Cardiac fibroblast (primary cell): ENCODE measurements at places on chromosomes 3 and 15.

DNA sequence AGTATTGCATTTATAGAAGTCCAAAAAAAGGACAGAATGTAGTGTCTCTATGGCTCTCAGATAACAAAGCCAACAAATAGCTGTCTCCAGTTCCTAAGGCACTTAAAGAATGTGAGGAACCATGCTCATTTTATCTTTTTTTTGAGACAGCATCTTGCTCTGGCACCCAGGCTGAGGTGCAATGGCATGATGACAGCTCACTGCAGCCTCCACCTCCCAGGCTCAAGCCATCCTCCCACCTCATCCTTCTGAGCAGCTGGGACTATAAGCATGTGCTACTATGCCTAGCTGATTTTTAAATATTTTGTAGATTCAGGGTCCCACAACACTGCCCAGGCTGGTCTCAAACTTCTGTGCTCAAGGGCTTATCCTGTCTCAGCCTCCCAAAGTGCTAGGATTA lies 16.1 kb downstream of the ISY1 start:
- DNase-seq, result no peak

DNA sequence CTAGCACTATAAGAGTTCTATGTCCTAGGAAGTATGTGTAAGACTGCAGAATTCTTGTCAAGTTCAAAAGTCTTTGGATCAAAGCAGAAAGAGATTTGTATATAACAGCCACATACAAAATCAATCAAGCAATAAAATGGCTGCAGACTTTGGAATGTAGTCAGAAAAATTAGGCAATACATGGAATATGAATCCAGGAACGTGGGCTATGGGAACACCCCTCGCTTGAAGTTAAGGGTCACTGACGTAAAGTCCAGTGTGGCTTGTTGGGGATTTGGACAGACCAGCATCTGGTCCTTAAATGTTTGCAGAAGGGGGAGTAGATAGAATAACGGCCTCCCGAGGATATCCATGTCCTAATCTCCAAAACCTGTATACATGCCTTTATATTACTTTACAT lies 178.6 kb downstream of the ADAMTS9 start:
- DNase-seq, result no peak

DNA sequence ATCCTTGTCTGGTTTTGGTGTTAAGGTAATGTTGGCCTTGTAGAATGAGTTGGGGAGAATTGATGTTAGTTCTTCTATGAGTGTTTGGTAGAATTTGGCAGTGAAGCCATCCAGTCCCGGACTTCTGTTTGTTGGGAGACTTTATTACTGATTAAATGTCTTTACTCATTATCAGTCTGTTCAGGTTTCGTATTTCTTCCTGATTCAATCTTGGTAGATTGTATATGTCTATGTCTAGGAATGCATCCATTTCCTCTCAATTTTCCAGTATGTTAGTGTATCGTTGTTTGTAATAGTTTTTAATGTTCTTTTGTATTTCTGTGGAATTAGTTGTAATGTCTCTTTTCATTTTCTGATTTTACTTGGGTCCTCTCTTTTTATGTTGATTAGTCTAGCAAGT lies 39.4 kb downstream of the NCK1 start:
- DNase-seq, result no peak

DNA sequence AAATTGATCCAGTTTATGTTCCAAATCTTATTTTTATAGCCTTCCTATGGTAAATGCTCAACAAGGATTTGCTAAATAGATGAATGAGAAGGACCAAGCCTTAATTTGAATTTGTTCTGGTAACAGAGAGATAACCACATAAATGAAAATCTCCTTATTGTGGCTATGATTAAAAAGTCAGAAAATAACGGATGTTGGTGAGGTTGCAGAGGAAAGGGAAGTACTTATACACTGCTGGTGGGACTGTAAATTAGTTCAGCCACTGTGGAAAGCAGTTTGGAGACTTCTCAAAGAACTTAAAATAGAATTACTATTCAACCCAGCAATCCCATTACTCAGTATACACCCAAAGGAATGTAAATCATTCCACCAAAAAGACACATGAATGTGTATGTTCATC lies 26.2 kb downstream of the AAGAB start:
- DNase-seq, result no peak

DNA sequence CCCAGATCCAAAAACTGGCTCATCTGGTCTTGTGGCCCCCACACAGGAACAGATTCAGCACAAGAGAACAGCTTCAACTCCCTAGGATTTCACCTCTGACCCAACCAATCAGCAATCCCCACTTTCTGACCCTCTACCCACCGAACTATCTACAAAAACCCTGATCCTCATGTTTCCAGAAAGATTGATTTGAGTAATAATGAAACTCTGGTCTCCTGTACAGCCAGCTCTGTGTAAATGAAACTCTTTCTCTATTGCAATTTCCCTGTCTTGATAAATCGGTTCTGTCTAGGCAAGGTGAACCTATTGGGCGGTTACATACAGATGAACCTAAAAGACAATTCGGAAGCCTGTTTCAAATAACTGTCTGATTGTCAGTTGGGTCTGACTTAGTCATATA lies 847.6 kb upstream of the ALCAM start:
- DNase-seq, result no peak

- DNase-seq, result no peak
These were observed 21.3 kb downstream of the RAB6B start for GRCh38 chr3:133874344-133874743.

DNA sequence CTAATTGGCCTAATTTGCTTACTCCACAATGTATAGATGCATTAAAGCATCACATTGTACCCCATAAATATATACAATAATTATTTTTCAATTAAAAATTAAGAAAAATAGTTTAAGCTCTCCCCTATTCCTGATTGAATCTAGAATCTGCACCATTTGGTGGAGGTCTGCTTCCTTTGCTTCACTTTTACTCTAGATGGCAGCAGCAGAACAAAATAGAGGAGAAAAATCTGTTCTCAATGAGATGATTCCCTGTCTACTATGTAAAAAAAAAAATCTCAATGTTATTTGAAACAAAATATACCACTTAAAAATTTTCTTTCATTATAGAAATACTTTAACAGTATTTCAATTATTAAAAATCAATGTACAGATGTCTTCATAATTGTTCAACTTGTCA lies 109.6 kb upstream of the FXR1 start:
- DNase-seq, result peak; percentile 46

DNA sequence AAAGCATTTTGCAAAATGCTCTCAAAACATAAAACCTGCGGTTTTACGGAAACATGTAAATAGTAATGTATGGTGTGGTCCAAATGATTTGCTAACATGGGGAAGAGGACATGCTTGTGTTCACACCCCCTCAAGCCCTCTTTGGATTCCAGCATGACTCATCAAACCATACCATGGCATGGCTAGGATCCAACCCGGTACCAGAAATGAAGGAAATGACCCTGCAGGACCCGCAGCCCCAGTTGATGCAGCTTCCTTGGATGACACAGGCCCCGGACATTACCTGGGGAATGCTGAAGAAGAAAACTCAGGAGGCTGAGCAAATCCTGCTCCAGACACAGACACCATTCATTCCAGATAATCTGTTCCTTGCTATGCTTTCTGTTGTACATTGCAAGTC lies 222.9 kb downstream of the DTWD1 start:
- DNase-seq, result no peak

DNA sequence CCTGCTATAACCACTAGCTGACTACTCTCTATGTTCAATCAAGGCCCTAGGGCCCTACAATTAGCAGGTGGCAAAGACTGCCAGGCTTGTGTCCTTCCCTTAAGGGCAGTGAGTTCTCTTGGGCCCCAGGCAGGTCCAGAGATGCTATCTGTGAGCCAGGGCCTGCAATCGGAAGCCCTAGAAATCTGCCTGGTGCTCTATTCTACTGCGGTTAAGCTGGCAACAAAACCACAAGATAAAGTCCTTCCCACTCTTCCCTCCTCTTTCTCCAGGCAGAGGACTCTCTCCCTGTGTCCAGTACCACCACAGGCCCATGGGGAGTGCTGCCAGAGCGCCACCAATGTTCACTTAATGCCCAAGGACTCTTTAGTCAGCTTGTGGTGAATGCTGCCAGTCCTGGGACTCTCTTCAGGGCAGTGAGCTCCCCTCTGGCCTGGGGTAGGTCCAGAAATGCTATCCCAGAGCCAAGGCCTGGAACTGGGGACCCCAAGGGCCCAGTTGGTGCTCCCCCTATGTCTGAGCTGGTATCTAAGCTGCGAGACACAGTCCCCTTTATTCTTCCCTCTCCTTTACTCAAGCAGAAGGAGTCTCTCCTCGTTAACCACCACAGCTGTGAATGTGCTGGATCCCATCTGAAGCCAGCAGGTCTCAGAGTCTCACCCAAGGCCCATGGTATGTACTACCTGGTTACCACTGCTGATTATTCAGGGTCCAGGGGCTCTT lies 34.7 kb downstream of the XXYLT1 start:
- no peak for DNase-seq

- peak; percentile 35 for DNase-seq
These were observed 3.6 kb downstream of the RNF168 start for GRCh38 chr3:196499807-196500524.

- peak; percentile 40 for DNase-seq
These were observed 34.0 kb downstream of the ARIH2 start for GRCh38 chr3:48952510-48953118.

DNA sequence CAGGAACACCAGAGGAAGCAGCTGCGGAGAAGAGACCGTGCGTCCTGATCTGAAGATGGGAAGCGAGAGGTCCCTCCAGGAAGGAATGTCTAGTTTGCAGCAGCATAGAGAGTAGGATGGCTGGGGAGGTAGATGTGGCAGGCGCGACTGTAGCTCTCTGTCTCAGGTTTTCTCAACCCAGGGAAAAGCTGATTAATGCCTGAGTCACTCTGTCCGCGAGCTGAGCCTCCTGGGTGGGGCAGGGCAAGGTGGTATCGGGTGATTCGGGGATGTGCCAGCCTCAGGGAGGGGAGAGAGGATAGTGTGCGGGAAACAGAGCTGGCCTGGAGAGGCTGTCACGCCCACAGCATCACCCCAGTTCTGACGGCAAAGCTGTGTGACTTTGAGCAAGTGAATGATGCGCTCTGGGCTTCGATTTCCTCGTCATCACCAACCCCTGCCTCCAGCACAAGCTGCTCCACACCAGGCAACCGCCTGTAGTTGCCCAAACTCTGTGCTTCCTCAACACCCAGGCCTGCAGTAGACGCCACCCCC lies 28.4 kb downstream of the CPN2 start:
- peak; percentile 62 for DNase-seq

DNA sequence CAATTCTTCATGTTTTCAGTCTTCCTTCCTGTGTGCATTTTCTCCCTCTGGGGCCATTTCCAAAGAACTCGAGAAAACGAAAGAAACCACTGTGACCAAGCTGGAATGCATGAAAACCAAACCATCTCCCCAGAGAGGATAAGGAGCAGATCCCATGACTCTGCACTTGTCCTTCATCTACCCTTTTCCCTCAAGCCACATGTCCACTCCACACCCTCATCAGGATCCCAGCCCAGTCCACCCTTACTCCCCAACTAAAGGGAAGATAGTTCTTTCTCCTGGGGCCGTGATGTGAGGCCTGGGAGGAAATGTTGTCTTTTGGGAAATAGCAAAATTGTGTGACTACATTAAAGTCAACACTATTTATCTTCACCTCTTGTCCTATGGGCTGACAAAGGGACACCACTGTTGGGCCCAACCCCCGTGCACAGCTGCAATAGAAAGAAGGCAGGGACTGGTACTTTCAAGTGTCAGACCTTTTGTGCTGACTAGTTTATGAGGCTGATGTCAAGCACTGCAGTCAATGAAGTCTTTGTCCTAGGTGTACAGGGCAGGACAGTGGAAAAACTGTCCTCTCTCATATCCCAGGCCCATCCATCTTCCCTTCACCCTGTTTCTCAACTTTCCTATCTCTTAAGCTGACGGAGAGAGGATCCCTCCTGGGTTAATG lies 487.1 kb upstream of the NR2F2 start:
- DNase-seq, result peak; percentile 59

DNA sequence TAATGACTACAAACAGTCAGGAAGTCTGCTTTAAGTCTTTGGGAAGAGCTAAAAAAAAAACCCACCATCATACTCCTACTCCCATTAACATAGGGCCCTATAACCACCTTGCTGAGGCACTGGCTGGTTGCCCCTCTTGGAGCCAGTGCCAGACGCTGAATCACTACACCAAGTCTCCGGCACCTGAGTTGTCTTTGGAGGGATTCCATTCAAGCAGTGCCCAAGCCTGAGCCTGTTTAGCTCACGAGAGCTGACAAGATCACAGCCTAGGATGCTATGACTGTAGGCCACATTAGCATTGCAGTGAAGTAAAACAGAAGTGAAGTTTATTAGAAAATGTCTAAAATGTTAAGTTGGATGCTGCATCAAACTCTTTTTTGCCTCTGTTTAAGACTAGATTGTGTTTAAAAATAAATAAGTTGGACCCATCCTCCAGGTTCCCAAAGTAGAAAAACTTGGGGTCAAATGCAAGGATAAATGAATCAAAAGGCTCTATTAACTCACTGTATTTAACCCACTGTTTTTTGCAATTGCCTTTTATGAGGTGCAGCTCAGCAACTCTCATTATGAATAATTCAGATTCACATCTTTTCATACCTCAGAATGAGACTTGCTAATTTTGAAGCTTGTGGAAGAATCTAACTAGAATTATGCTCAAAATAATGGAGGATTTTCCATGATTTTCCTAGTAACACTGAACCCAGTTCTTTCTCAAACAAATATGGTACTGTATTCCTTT lies 461.9 kb downstream of the FOXP1 start:
- peak; percentile 14 for DNase-seq

GRCh38 chr3:37935756-37936666 lies 54.6 kb upstream of the VILL start:
- DNase-seq, result peak; percentile 98

DNA sequence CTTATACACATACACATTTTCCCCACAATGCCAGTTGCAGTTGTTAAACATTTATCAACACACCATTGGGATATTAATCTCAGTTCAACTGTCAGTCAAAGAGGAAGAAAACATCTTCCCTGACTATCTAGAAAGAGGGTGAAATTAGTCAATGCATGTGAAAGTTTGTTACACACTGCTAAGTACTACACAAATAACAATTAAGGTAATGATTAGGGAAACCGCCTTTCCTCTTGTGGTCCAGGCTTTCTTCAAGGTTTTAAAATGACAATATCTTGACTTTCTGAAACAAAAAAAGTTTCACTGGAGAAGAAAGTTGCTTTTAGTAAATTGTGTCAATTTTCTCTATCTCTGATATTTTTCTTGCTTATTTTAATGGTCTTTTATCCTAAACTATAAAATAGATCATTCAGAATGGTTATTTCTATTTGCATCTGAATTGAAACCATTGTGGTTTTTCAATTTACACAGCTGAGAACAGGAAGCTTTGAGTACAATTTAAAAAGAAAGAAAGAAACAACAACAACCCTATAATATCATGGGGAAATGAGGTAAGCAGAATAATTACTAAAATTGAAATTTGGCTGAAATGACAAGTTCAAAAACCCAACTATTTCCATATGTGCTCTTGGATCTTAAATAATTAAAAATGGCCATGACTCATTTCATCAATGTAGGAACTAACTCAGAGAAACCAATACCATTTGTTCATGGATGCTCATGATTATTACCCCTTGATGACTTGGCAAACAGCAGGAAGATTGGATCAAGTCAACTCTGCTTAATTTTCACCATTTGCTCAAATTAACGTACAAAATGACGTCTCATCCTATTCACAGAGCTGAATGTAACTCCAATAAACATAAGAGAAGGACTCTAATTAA lies 31.7 kb downstream of the GPR149 start:
- DNase-seq, result no peak

- DNase-seq, result no peak
These were observed 37.1 kb downstream of the OXNAD1 start for GRCh38 chr3:16302082-16302631.

GRCh38 chr3:175150812-175151401 lies 291.8 kb downstream of the NAALADL2 start:
- no peak for DNase-seq
